ENCODE measurements at places on chromosomes 5 and 9. TPM values are rescaled to one million over a fixed set of nuclear protein-coding genes. Genes with fewer than 3 reads are reported as not detected.

Gene GRM6
- total RNA-seq: not detected

Gene ALDH1A1
- not detected for total RNA-seq

Gene SPAAR
- 0.56 TPM for total RNA-seq

Gene SEMA4D
- total RNA-seq: 2.0 TPM

Gene BARHL1
- not detected for total RNA-seq

Gene CEL
- 1.3 TPM for total RNA-seq

Gene NOXA1
- 1.0 TPM for total RNA-seq

Gene SGCD
- total RNA-seq: 13.1 TPM
